Large intestine (tissue), 12 donors: ENCODE measurements at places on chromosomes 11 and 22. TPM values are rescaled to one million over a fixed set of nuclear protein-coding genes. Genes with fewer than 3 reads are reported as not detected.

The MIAT gene
- 8.5 TPM for polyA plus RNA-seq

- no peak for DNase-seq
Measured at GRCh38 chr22:30425616-30426387, at the start of gene MTFP1. Gene MTFP1 (plus strand): TSS chr22:30425768. CDS start chr22:30425880, 112 bp downstream.

- DNase-seq = no peak
Measured at GRCh38 chr11:2711161-2711560, 11.4 kb upstream of the KCNQ1OT1 start.

- DNase-seq = no peak
Measured at GRCh38 chr22:40720538-40721256, 41.4 kb downstream of the MCHR1 start.

DNA sequence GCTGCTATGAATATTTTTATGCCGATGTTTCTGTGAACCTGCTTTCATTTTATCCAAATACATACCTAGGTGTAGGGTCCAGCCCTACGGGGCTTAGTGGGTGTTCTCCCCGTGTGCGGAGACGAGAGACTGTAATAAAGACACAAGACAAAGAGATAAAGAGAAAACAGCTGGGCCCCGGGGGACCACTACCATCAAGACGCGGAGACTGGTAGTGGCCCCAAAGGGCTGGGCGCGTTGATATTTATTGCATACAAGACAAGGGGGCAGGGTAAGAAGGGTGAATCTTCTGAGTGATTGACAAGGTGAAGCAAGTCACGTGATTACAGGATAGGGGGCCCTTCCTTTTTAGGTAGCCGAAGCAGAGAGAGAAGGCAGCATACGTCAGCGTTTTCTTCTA, 920.1 kb downstream of the BRD1 start:
- no peak for DNase-seq

The NLRP14 gene
- 0.82 TPM for polyA plus RNA-seq

DNA sequence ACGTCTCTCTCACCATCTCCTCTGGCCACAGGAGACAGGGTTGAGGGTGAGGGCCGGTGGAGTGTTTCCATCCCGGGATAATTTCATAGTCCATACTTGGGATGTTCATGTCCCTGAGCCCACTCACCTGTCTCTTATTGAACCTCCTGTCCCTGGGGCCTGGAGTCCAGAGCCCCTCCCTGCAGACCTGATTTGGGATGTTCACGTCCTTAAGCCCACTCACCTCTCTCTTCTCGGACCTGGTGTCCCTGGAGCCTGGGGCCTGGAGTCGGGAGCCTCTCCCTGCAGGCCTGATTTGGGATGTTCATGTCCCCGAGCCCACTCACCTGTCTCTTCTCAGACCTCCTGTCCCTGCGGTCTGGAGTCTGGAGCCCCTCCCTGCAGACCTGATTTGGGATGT, 868.2 kb downstream of the BRD1 start:
- no peak for DNase-seq
